Panc1 (cell line): ENCODE measurements at places on chromosomes 1 and 21.

DNA sequence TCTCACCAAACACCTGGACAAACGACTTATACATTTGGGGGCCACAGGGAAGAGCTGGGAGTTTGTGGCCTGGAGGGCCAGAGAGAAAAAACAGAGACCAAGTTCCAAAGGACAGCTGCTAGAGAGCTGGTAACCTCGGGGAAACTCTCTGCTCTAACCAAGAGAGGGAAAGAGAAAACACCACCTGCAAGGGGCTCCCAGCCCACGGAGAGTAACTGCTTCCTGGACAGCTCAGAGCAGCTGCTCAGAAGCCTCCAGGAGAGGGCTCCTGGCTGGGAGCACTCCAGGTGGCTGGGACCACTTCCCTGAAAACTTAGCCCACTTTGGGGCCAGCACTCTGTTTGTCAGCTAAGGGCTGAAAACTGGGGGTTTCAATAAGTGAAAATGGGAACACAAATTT, 154.8 kb upstream of the GRIK3 start:
- DNase-seq = no peak

- no peak for DNase-seq
Measured at GRCh38 chr1:233281711-233282581, 13.6 kb downstream of the PCNX2 start.

DNA sequence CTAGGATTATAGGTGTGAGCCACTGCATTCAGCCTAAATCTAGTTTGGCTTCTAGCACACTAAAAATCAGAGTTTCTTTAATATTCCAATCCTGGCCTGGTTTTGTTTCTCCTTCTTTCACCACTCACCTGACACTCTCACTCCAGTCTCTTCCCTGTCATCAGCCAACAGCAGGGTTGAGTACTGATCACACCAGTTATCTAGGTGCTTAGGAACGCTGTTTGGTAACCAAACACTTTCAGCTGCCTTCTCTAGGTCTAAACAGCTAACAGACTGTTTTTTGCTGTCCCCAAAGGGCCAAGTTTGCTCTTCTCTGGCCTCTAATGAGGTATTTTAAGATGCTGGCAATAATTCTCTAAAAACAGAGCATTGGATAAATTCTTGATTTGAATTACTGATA, 17.7 kb upstream of the FRRS1 start:
- no peak for DNase-seq

DNA sequence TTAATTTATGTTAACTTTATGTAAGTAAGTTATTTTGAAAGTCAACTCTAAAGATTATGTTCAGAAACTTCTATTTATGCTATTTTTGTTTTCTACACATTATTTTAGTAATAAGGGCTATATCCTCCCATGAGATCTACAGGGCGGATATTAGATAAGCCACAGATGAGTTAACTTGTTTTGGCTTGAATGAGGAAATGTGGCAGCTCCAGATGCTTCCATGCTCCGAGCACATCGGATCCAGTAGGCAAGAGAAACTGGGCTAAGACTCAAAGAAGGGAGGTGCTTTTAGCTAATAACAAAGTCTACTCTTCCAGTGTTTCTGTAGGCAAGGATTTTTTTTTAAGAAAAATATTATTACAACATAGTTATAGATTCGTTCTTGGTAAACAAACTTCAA, 20.0 kb upstream of the LAMC1 start:
- DNase-seq = no peak
